Ascending aorta (tissue), 2 donors: ENCODE measurements at places on chromosomes 11 and 22.

- DNase-seq: no peak
Measured at GRCh38 chr22:49829044-49829853, 1.6 kb upstream of the BRD1 start.

DNA sequence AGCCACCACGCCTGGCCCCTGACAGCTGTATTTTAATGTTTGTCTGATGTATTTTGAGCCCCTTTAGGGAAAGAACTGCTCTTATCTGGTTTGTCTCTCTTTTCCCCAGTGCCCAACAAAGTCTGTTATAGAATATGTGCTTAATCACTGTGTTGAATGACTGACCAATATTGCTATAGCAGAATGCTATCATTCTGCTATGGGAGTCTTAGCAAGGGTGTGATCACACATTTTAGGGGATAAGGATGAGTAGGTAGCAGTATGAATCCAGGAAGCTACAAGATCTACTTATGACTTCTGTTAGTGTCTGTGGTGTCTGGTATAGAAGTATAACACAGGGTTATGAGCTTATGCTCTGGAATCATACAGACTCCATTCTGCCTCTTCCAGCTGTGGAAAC is 117.5 kb upstream of the RRM1 start:
- DNase-seq: no peak

- no peak for DNase-seq
Measured at GRCh38 chr11:1852271-1852876, 510 bp upstream of the LSP1 start.

DNA sequence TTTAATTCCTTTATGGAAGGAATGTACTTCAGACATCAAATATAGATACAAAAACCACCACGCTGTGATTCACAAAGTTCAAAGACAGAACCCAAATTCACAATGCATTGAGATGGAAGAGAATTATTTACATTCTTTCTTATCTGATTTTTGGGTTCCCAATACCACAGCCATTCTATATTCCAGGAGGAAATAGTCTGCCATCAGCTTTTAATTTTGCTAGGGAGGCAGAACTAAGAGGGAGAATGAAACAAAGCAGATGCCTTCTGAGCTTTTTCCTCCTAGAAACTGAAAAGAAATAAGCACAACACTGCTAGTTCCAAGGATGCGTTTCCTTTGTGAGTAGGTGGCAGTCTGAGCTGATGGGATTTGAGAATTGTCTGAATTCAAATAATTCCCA is 283.0 kb upstream of the NARS2 start:
- DNase-seq: no peak

- no peak for DNase-seq
Measured at GRCh38 chr22:35726933-35727332, 9.3 kb downstream of the APOL5 start.

DNA sequence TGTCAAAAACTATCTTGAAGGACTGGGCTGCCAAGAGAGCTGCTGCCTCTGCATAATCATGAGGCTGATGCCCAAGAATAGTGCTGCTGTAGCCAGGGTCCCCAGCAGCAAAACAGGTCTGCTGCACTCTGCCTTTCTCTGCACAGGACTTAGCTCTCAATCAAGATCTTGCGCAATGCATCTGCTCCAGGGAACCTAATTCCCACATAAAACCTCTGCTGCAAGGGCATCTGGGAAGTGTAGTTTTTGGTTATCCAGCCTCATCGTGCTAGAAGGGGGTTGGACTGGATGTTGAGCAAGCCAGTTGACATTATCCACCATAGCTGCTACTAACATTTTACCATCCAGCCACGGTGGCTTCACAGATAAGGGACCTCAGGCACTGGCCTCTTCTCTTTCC is 192.7 kb downstream of the C11orf91 start:
- DNase-seq: no peak

DNA sequence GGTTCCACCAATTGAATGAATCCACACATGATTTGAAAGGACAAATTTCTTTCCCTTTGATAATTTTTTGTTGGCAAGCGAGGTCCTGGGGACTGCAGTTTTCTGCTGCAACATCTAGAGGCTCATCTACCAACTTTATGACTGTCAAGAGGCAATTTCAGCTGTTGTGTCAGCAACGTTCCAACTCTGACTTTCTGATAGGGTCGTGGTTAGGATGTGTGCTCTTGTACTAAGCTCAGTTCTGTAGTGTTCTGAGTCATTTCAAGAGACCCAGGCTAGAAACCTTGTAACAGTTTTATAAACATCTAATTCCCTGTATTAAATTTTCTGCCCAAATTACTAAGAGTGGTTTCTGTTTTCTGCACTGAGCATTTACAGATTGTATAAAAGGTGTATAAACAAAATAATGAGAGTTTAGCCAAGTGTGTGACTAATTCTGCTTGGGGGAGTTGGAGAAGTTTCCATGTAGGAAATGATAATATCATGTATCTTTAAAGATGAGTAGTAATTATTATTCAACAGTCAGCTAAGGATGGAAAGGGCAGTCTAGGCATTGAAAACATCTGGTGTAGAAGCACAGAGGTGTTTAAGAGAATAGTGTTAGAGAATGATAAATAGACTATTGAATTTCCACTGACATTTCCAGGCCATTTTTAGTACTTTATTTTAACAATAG is 72.2 kb downstream of the RBMXL2 start:
- DNase-seq: no peak

DNA sequence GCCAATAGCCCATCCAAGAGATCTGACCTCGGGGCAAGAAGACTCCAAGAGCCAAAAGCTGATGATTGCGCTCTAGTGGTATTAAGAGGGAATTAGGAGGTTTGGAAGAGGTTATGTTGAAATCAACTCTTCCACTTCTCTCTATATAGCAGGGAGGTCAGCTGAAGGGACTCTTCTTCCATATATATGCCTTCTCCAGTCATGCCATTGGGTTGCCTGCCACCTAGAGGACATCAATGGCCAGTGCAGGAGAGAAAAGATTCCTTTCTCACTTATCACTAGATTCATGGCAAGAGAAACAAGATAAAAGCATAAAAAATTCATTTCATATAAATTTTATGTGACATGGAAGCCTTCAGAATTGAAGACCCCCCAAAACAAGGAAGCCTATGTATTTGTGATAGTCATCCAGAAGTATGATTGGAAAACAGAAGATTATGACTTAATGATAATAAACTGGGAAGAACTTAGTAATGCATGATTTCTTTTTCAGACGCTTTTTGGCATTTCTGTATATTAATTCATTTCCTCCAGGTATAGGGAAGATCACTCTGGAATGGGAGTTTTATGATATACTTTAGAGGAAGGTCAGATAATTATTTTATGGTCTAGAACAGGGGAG is 435.1 kb upstream of the DDI1 start:
- no peak for DNase-seq

DNA sequence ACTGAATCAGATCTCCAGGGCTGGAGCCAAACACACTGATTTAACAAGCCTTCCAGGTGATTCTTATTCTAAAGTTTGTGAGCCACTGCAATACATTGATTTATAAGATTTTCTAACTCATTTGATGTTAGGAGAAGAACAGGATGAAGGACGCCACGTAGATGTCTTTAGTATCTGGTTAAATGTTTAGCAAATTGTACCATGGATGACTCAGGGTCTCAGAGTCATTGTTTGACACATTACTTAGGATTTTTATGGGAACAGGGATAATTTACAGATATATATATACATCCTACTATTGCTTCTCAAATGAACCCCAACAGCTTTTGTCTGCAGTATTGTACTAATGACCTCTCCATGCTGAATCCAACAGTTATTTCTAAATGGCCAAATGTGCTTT is 143.1 kb upstream of the DDI1 start:
- DNase-seq: no peak

DNA sequence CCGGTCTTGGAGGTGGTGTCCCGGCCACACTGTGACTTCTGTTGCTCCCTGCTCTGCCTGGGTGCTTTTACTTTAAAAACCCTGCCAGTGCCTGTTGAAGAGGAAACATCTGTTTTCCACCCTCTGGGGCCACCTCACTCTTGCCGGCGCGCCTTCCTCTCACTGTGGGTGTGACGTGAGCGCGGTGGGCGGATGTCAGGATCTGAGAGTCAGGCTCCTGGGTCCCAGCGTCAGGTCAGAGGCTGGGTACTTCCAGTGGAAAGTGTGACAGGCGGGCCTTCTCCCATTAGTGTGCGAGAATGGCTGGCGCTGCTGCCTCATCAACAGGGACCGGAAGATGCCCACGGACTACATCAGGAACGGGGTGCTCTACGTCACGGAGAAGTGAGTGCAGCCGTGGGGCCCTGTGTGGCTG is 54.2 kb downstream of the GRAMD4 start:
- DNase-seq: peak; percentile 82

DNA sequence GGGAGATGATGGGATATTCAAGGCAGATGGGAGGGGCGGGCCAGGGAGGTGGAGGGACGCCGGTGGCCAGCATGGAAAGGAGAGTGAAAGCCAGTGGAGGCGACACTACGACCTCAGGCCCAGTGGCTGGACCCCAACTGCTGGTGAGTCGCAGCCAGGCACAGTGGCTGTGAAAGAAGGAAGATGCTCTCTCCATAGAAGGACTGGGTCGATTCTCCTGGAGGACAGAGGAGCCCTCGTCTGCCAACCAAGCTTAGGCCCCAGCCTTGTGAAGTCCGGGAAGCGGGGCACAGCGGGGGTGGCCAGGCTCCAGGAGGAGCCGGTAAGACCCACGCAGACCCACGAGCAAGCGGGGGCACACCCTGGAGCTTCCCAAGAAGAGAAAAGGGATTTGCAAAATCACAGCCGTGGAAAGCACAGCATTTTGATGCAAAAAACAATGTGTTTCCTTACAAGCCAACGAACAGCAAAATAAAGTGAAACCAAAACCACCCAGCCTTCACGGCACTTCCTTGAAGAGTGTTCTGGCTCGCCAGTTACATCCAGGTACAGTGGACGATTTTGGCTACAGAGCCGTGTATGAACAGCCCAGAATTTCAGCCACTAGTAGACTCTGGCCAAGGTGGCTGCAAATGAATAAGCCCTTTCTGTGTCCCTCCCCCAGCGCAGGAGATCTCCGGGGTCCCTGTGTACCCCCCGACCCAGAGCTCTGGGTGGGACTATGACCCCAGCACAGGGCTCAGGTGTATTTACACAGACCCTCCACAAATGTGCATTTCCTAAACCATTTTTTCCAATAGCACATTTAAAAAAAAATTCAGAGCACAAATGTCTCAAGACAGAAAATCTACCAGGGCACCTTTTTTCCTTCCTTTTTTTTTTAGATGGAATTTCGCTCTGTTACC is 96.9 kb downstream of the TRMU start:
- no peak for DNase-seq

- no peak for DNase-seq
Measured at GRCh38 chr22:26606611-26607010, 11.2 kb downstream of the CRYBB1 start.

DNA sequence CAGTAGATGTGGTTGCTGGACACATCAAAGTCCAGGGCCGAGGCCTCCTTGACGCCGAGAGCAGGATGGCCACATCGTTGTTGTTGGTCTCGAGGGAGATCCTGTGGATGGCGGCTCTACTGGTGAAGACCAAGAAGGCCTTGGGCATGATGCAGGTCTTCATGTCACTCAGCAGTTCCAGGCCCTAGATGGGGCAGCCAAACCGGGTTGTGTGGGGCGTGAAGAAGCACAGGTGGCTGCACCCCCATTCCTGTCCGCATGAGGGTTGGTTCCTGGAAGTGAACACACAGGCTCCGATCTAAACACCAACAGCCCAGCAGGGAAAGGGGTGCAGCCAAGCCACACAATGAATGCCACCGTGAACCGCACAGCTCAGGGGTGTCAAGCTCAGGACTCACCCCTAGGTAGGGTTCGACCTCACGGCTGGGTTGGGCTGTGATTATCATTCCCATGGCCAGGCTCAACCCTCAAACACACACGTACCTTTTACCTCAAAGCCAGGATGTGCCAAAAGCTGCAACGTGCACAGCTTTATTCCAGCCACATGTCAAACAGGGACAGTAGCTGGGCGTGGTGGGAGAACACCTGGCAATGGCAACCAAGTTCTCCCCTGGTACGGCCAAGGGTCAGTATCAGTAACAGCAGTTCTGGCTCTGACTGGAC is 132.3 kb downstream of the CRYBB2 start:
- no peak for DNase-seq

GRCh38 chr11:70756756-70757155 is 358.4 kb downstream of the CTTN start:
- DNase-seq: no peak

DNA sequence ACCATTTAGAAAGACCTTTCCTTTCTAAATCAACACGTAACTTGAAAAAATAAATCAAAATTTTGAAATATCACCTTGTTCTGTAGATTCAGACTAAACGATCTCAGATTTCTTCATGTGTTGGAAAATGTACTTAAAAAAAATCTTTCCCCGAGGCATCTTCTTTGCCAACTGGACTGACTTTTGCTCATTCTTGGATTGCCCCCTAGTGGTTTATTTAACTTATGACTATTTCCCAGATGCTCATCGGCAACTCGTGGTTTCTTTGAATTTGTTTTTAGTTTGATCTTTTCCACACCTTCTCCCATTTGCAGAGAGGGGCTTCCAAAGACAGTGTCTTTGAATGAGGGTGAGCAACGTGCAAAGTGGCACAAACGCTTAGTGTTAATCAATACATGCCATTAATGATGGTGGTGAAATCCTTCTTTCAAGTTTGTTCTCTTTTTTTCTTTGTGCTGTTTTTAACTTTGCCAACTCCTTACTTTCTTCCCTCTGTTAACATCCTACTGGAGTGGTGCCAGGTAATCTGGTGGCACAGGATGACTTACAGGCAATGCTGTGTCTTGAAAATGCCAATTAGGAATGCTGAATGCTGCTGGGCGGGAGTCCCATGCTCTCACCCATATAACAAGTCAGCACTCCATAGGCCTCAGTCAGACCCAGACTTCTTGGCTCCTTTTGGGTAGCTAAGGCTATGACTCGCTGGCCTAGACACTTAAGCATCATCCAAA is 18.3 kb downstream of the PRSS23 start:
- DNase-seq: no peak

DNA sequence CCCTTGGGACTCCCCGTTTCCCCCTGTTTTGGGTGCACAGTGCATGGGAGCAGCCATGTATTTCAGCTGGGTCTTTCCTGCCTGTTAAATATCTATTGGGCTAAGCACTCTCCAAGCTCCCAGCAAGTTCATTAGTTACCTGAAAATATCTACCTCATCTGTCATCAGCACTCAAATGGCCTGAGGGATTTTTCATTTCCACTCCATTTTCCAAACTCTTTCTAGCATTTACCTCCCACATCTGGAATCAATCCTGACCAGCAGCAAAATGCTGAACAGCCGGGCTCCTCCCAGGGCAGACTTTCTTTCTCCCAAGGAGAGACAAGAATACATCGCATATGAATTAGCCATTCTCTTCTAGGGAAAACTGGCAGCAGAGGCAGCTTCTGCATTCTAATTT is 273.5 kb upstream of the MPPED2 start:
- no peak for DNase-seq

DNA sequence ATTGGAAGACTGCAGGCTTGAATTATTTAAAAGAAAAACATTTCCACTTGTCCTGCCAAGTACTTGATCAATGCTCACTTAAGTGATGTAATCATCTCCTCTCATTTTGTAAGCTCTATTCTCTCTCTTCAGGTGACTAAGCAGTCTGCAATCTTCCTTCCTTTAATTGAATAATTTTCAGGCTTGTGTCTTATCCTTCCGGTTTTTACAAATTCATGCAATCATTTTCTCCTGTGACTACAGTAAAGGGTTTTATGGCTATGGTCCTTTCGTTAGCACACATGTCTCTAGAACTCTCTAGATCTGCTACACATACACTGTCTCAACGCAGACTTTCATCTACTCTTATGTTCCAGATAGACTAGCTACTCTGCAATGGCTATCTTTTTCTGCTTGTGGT is 12.6 kb upstream of the UPB1 start:
- DNase-seq: no peak
